ENCODE measurements at places on chromosomes 5 and 9. TPM values are rescaled to one million over a fixed set of nuclear protein-coding genes. Genes with fewer than 3 reads are reported as not detected.

GRCh38 chr9:69143291-69143690 is 30.8 kb upstream of the TJP2 start:
- DNase-seq, result no peak

The IDNK gene
- total RNA-seq, result 3.8 TPM

The ZNF300 gene
- 13.0 TPM for total RNA-seq

- DNase-seq, result no peak
Observed at GRCh38 chr9:120928483-120929228, 2.1 kb upstream of the TRAF1 start.

GRCh38 chr5:102138243-102138653 is 157.8 kb downstream of the SLCO4C1 start:
- no peak for DNase-seq

The TLN1 gene
- total RNA-seq, result 93.7 TPM

The PCDHB13 gene
- total RNA-seq, result 2.9 TPM

GRCh38 chr9:35107297-35108290 is 4.7 kb upstream of the STOML2 start:
- DNase-seq, result no peak

DNA sequence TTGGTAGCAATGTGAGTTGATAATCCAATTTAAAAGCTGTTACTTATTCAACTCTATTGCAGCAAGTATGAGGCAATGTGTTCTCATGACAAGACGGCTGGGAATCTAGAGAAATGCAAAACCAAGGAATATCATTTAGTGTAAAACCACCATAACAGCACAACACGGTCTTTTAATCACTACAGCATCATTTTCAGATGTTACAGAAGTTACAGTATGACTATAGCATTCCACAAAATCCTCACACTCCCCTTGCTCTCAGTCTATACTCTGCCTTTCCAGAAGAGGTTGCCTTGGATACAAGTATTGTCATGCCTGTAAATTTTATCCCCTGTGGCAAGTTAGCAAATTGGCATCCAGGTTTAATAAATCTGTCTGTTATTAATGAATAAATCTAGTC is 28.6 kb upstream of the TAS2R1 start:
- peak; percentile 62 for DNase-seq

DNA sequence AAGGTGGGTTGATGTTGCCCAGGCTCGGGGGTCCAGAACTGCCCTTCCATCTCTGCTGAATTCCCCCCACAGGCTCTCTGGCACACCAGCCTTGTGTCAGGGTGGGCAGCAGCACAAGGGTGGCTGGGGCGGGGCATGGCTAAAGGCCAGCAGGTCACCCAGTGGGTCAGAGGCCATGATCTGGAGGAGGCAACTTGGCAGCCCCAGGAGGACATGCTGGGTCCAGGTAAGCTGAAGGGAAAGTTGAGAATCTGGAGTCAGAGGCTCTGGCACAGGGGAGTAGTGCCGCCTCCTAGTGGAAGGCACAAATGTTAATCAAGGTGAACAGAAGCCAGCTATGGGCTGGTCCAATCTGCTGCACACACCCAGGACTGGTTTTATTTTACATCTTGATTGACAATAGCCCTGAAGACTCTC is 6.2 kb downstream of the TMEM8B start:
- DNase-seq, result no peak

The SLC34A3 gene
- not detected for total RNA-seq

The FAM81B gene
- total RNA-seq, result 0.49 TPM

- DNase-seq, result no peak
Observed at GRCh38 chr9:138103849-138104206, 226.2 kb downstream of the CACNA1B start.

DNA sequence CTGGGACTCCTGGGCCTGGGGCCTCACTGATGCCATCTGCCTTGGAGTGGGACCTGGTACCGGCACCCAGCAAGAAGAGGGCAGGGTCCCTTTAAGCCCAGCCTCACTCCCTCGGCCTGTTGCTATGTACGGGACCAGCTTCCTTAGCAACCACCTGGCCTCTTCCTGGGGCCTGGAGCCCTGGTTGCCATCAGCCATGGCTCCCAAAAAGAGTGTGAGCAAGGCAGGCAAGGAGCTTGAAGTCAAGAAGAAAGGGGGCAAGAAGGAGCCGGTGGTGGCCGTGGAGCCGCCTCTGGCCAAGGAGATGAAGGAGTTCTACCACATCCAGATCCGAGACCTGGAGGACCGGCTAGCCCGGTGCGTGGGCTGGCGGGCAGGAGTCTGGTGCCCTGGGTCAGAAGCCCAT is at the start of gene CFAP157:
CFAP157 (plus strand) TSS at position 153 of the 406 bp plus-strand sequence; CDS start at position 197, 44 bp downstream.
- DNase-seq, result no peak
